Upper lobe of right lung (tissue), 1 donor: ENCODE measurements at places on chromosomes 13 and 19. TPM values are rescaled to one million over a fixed set of nuclear protein-coding genes. Genes with fewer than 3 reads are reported as not detected.
A peak's percentile ranks its signal among the peaks of the same experiment; 100 is the strongest.

DNA sequence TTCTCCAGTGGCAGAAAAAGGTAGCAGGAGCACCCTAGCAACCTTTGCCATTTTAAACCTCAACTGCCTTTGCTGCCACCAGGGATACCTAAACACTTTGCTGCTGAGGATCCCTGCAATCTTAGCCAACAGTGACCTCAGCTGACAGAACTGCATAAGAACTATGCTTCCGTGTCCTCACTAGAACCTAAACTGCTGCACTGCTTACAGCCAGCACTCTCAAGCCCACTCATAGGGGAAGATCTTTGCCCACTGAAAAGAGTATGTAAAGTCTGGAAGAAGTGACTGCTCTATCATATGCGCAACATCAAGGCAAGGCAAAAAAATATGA is 270.0 kb upstream of the PCDH20 start:
- DNase-seq: no peak
- H3K27me3 ChIP-seq: no peaks in the 10 kb centered on the region
- no peaks in the 10 kb centered on the region for H3K4me1 ChIP-seq
- no peak overlapping the region for H3K27ac ChIP-seq

GRCh38 chr19:54416695-54417491 is 1.6 kb downstream of the TTYH1 start:
- peaks cover 81% of the 10 kb centered on the region for H3K27me3 ChIP-seq
- no peak for DNase-seq

DNA sequence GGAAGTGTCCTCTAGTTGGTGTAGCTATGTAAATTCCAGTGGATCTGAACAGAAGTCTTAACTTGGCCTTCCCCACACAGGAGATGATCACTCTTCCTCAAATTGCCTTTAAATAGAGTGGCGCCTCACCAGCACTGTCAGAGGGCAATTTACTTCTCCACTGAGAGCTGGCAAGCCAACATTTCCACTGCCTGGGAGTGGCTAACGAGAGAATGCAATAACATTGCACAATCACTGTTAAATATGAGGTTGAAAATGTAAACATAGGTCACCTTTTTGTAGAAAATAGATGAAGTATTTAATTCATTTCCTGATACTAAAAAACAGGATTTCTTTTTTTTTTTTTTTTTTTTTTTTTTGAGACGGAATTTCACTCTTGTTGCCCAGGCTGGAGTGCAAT is 55.4 kb upstream of the UBL3 start:
- H3K4me3 ChIP-seq: no peak overlapping the region
- no peak for DNase-seq
- no peaks in the 10 kb centered on the region for H3K27me3 ChIP-seq
- H3K36me3 ChIP-seq: no peaks in the 10 kb centered on the region
- peaks cover 17% of the 10 kb centered on the region for H3K4me1 ChIP-seq

GRCh38 chr13:49693877-49694276 is 2.6 kb upstream of the EBPL start:
- no peak overlapping the region for H3K27ac ChIP-seq
- H3K36me3 ChIP-seq: no peaks in the 10 kb centered on the region
- no peaks in the 10 kb centered on the region for H3K27me3 ChIP-seq
- DNase-seq: no peak
- H3K4me3 ChIP-seq: no peak overlapping the region

DNA sequence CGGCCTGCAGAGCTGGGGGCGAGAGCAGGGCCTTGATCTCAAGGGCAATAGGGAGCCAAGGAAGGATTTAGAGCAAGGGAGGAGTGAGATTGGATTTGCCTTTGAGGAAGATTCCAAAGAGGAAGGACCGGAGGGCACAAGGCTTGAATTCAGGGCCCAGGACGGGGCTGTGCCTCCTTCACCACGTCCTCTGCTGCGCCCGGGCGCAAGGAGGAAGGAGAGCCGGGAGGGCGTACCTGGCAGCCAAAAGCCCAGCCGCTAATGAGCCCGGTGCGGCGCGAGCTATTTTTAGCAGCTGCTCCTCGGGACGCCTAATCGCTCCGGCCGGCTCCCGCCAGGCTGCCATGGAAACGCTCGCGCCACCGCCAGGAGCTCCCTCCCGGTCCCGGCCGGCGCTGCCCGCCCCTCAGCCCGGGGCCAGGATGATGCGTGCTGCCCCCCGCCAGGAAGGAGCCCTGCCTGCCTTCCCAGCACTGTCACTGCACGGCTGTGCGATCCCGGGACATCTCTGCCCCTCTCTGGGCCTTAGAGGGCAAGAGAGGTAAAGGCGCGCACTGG is 31.3 kb downstream of the TINCR start:
- no peaks in the 10 kb centered on the region for H3K36me3 ChIP-seq
- H3K4me1 ChIP-seq: peaks cover 5% of the 10 kb centered on the region
- H3K4me3 ChIP-seq: no peak overlapping the region
- peaks cover 34% of the 10 kb centered on the region for H3K27me3 ChIP-seq
- no peak overlapping the region for H3K27ac ChIP-seq
- DNase-seq: peak; percentile 80

DNA sequence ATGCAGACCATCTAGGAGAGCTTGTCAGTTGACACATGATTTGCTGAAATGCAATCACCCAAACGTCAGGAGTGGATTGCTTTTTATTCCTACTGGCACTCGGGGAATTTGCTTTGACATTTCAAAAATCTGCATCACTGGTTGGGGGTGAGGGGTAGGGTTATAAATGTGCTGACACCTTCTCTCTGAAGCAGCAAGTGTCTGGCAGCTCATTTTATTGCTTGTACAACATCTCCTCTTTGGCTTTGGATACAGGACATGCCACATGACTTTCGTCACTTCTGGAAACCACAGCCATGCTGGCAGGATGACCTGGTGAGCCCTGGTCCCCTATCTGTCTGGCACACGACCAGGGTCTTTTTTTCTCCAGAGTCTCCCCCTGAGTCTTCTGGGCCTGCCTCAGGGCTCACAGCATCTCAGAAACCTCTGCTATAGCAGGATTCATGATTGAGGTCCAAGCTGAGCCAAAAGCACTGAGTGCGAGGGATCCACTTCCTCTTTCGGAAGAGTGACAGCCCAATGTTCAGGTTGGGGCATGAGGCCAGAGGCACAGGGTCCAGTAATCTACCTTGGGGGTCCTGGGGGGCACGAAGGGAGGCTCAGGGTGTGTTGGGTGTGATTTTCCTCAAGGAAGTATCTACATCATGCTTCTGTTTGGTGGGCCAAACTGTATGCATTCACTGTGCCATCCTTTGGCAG is 60.1 kb downstream of the HSPH1 start:
- DNase-seq: no peak
- H3K27ac ChIP-seq: no peak overlapping the region
- peaks cover 5% of the 10 kb centered on the region for H3K27me3 ChIP-seq
- H3K4me3 ChIP-seq: no peak overlapping the region
- H3K4me1 ChIP-seq: no peaks in the 10 kb centered on the region
- no peaks in the 10 kb centered on the region for H3K36me3 ChIP-seq

DNA sequence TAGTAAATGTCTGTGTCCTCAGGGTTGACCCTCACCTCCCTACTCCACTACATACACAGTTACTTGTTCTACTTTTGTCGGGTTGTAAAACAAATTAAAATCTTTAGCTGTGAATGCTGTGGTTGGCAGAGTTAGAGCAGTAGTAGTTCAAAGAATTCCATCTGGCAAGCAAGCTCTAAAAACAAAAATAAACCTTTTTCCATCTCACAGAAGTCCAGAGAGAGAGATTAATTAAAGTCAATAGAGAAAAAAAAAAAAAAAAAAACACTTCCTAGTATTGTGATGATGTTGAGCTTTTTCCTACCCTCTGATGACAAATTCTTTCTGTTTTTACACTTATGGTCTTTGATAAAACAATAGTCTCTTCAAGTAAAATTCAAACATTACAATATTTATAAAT is 338.4 kb downstream of the PCDH17 start:
- H3K4me1 ChIP-seq: no peaks in the 10 kb centered on the region
- no peak for DNase-seq
- H3K27ac ChIP-seq: no peak overlapping the region
- H3K27me3 ChIP-seq: no peaks in the 10 kb centered on the region

- H3K27me3 ChIP-seq: no peaks in the 10 kb centered on the region
- peak within 1 kb of the TSS; percentile 71 for H3K27ac ChIP-seq
- H3K36me3 ChIP-seq: peaks cover 8% of the 10 kb centered on the region
- H3K4me1 ChIP-seq: peaks cover 18% of the 10 kb centered on the region
Observed at GRCh38 chr19:35935911-35936737, at the start of gene LRFN3. Gene LRFN3 (plus strand): TSS chr19:35936374. CDS start chr19:35939426, 3,052 bp downstream.

- no peak for DNase-seq
- H3K27ac ChIP-seq: peak overlapping the region; percentile 87
- peak overlapping the region; percentile 73 for H3K4me3 ChIP-seq
- peaks cover 2% of the 10 kb centered on the region for H3K36me3 ChIP-seq
- H3K4me1 ChIP-seq: no peaks in the 10 kb centered on the region
Observed at GRCh38 chr19:36838784-36839324, 667 bp upstream of the ZNF790 start.

DNA sequence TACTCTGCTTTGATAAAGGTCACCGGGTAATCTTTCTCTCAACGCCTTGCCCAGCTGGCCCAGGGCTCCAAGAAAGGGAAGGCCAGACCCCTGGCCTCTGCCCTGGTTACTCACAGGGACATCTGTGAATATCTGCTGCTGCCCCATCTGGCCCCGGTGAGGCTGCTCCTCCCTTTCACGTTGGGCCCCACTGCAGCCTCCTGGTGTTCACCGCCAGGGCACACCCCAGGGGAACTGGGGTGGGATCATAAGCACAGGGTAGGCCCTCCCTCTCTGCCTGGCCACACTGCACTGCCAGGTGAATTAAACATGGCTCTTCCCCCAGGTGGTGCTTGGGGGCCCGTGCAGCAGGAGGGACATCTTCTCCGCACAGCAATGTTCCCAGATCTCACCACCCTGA is 12.7 kb downstream of the LAIR1 start:
- no peaks in the 10 kb centered on the region for H3K4me1 ChIP-seq
- H3K36me3 ChIP-seq: peaks cover 10% of the 10 kb centered on the region
- H3K27me3 ChIP-seq: no peaks in the 10 kb centered on the region
- peak; percentile 49 for DNase-seq
- H3K27ac ChIP-seq: no peak overlapping the region

DNA sequence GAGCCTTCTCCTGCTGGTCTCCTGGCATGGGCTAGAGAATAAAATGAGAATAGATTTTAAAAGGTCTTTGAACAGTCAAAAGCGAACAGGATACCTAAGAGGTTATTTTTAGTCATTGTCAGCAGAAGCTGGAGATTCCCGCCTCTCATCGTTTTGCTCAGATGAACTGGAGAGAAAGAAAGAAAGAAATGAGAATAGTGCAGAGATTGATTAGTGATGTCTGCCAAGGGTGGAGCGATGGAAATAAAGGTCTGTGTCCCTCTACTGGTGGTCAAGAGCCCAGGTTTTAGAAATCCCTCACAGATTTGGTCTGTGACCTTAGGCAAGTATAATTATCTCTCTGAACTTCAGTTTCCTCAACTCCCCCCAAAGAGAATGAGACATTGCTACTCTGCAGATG is 5.3 kb downstream of the NCAN start:
- H3K4me3 ChIP-seq: no peak overlapping the region
- no peak for DNase-seq
- H3K36me3 ChIP-seq: no peaks in the 10 kb centered on the region
- no peaks in the 10 kb centered on the region for H3K4me1 ChIP-seq
- H3K27ac ChIP-seq: no peak overlapping the region
- H3K27me3 ChIP-seq: peaks cover 17% of the 10 kb centered on the region

GRCh38 chr19:41784743-41785142 is 11.6 kb upstream of the CEACAM3 start:
- H3K36me3 ChIP-seq: no peaks in the 10 kb centered on the region
- H3K27me3 ChIP-seq: peaks cover 13% of the 10 kb centered on the region
- no peak overlapping the region for H3K4me3 ChIP-seq
- H3K4me1 ChIP-seq: peaks cover 10% of the 10 kb centered on the region
- DNase-seq: no peak

- DNase-seq: no peak
- H3K27me3 ChIP-seq: no peaks in the 10 kb centered on the region
- H3K27ac ChIP-seq: no peak overlapping the region
- H3K36me3 ChIP-seq: no peaks in the 10 kb centered on the region
Observed at GRCh38 chr13:44302940-44303575, 70.6 kb upstream of the SERP2 start.

GRCh38 chr13:32205431-32206096 is 109.6 kb downstream of the ZAR1L start:
- H3K27ac ChIP-seq: no peak overlapping the region
- H3K27me3 ChIP-seq: no peaks in the 10 kb centered on the region
- no peak overlapping the region for H3K4me3 ChIP-seq
- H3K36me3 ChIP-seq: peaks cover 5% of the 10 kb centered on the region
- H3K4me1 ChIP-seq: peaks cover 7% of the 10 kb centered on the region
- DNase-seq: no peak

DNA sequence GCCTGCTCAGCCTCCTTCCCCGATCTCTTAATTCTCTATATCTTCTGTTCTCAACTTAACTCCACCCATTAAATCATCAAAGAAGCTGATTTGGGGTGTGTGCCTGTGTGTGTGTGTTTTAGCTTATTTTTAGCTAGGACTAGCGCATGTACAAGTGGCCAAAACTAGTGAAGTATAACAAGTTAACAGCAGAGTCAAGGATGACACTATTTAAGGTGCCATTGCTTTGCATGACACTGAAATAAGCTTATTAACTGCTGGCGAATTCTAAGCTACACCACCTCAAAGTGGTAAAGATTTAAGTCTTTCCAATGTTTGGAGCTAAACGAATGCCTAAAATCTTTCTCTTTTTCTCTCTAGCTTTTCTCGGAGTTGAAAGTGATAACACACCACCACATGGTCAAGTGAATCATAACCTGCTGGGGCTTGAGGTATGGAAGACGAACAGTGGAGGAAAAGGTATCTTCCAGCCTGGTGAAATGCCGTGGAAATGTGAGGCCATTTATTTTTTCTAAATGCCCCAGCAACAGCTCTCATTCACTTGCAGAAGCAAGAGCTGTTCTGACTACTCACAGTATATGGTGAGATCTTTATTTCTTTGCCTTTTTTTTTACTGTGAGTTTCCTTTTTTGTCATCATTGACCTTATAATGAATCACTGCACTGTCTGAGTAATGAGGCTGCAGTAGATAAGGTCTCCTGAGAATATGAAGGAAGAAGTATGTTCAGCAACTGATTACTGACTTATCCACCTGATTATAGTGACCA is 570.3 kb downstream of the PCDH9 start:
- no peaks in the 10 kb centered on the region for H3K4me1 ChIP-seq
- no peaks in the 10 kb centered on the region for H3K27me3 ChIP-seq
- H3K27ac ChIP-seq: no peak overlapping the region

- H3K27me3 ChIP-seq: no peaks in the 10 kb centered on the region
- no peaks in the 10 kb centered on the region for H3K36me3 ChIP-seq
Observed at GRCh38 chr13:98222081-98222554, 45.0 kb upstream of the RNF113B start.

- H3K27me3 ChIP-seq: no peaks in the 10 kb centered on the region
- H3K4me3 ChIP-seq: no peak overlapping the region
- H3K27ac ChIP-seq: no peak overlapping the region
- no peaks in the 10 kb centered on the region for H3K36me3 ChIP-seq
- peak; percentile 67 for DNase-seq
- H3K4me1 ChIP-seq: peaks cover 6% of the 10 kb centered on the region
Observed at GRCh38 chr13:97855570-97856303, 97.7 kb upstream of the IPO5 start.

GRCh38 chr13:100823448-100823847 is 148.9 kb upstream of the TMTC4 start:
- H3K4me1 ChIP-seq: no peaks in the 10 kb centered on the region
- DNase-seq: no peak
- no peak overlapping the region for H3K4me3 ChIP-seq
- H3K27ac ChIP-seq: no peak overlapping the region

LRRC4B gene
- total RNA-seq: 4.6 TPM

MPHOSPH8 gene
- total RNA-seq: 44.4 TPM

TGFBR3L gene
- total RNA-seq: 1.2 TPM

S1PR4 gene
- total RNA-seq: 22.3 TPM

EBI3 gene
- 2.0 TPM for total RNA-seq
